Activated CD8-positive, alpha-beta T cell treated with anti-CD3 and anti-CD28 coated beads, Interleukin-2, amount 10 ng/mL, durations not matched to agents 7 days and 5 days (primary cell): ENCODE measurements at places on chromosomes 7 and 10.

GRCh38 chr10:79416578-79417255, 28.7 kb downstream of the ZCCHC24 start:
- H3K4me1 ChIP-seq = peaks cover 9% of the 10 kb centered on the region
- no peaks in the 10 kb centered on the region for H3K27me3 ChIP-seq
- no peak overlapping the region for H3K4me3 ChIP-seq
- H3K36me3 ChIP-seq = no peaks in the 10 kb centered on the region
- no peak overlapping the region for H3K27ac ChIP-seq

DNA sequence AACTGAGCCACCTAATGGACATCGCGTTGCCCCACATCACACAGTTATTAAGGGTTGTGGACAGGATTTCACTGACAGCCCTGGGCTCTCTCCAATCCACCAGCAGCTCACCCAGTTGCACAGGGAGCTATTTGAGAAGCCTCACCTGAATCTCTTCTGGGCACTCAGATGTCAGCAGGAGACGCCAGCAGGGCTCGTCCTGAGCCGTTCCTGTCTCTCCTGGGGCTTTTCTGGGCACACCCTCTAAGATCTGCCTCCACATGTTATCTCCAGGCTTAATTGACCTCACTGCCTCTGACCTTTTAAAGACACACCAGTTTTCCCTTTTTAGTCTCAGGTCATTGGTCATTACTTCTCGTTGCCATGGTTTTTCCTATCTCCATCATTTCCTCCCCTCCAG, 63.0 kb downstream of the GRID1 start:
- H3K27me3 ChIP-seq = no peaks in the 10 kb centered on the region
- no peak for DNase-seq
- no peak overlapping the region for H3K27ac ChIP-seq
- no peaks in the 10 kb centered on the region for H3K36me3 ChIP-seq

GRCh38 chr7:144656965-144657517, 178.8 kb downstream of the TPK1 start:
- no peak overlapping the region for H3K4me3 ChIP-seq
- H3K27me3 ChIP-seq = no peaks in the 10 kb centered on the region
- no peak for DNase-seq
- no peak overlapping the region for H3K27ac ChIP-seq
- no peaks in the 10 kb centered on the region for H3K36me3 ChIP-seq

GRCh38 chr10:114388275-114388674, 16.0 kb downstream of the AFAP1L2 start:
- peak; percentile 31 for DNase-seq
- H3K27me3 ChIP-seq = no peaks in the 10 kb centered on the region
- peaks cover 15% of the 10 kb centered on the region for H3K4me1 ChIP-seq
- H3K36me3 ChIP-seq = peaks cover 3% of the 10 kb centered on the region
- H3K4me3 ChIP-seq = no peak overlapping the region
